ENCODE measurements at places on chromosomes 3 and 15.
A peak's percentile ranks its signal among the peaks of the same experiment; 100 is the strongest.

DNA sequence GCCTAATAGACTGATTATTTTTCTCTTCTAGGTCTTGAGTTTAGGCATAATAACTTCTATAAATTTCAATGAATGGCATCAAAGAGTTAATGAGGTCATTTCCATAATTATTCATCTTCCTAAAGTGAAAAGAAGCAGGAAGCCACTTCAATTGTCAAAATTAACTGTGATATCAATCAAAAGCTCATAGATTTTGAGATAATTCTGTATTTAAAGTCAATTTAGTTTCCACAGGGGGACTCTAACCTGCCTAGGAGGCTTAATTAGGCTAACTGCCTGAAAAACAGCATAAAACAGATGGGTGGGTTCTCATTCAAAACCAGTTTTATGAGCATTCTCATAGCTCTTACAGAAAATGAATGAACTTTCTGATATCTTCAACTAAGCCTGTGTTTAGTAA, 177.8 kb downstream of the OTOL1 start:
- DNase-seq, result no peak

- no peak for DNase-seq
These were observed 122.3 kb upstream of the MBNL1 start for GRCh38 chr3:152146461-152146860.

DNA sequence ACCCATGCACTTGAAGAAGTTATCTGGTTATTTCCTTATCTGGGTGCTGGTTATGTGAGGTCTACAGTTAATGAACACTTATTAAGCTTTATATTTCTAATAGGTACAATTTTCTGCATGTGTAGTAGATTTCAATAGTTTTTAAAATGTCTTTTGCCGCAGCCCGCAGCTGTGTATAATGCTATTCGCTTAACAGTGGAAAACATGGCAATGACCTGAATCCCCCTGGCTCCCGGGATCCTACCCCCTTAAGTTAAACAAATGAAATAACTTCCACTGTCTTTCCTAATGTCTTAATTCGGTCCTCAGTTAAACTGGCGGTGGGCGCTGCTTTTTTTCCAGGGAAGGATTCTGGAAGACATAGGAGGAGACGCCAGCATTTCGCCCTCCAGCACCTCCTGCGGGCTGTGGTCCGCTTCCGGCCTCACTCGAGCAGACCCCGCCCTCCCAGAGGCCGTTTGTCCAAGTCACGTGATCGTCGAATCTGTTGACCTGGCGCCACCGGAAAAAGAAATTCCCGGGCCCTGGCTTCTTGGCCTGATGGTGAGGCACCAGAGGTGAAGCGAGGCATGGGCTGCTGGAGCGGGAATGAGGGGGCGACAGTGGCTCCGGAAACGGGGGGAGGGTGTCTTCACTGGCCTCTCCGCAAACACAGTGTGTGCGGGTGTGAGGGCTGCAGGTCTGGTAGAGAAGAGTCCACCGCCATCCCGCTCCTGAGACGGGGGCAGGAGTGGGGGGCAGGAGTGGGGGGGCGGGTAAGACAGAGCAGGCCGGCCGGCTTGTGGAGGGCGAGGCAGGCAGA, 45.6 kb upstream of the CSPG4 start:
- DNase-seq, result peak; percentile 89

DNA sequence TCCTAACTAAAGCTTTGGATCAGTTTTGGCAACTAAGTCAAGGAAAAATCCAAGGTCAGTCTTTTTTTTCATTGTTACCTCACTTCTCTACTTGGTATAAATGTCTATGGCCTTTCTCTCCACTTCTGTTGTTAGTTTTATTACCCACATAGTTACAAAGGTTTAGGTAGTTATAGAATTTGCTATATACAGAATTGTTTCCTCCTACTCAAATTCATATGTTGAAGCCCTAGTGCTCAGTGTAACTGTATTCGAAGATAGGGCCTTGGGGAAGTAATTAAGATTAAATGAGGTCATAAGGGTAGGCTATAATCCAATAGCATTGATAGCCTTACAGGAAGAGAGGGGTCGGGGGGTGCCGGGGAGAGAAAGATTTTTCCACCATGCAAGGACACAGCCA, 19.7 kb upstream of the STIMATE start:
- DNase-seq, result no peak

GRCh38 chr3:108287146-108287545, 9.2 kb upstream of the HHLA2 start:
- DNase-seq, result no peak

- DNase-seq, result no peak
These were observed 52.5 kb downstream of the PIAS1 start for GRCh38 chr15:68106656-68107055.

- DNase-seq, result no peak
These were observed 37.2 kb upstream of the CPB1 start for GRCh38 chr3:148790370-148790769.

- no peak for DNase-seq
These were observed 20.5 kb downstream of the TRPM1 start for GRCh38 chr15:31081056-31081455.

GRCh38 chr3:23754215-23754614, 51.5 kb upstream of the UBE2E1 start:
- DNase-seq, result no peak

GRCh38 chr3:128950223-128950938, 43.5 kb downstream of the CFAP92 start:
- DNase-seq, result peak; percentile 15

DNA sequence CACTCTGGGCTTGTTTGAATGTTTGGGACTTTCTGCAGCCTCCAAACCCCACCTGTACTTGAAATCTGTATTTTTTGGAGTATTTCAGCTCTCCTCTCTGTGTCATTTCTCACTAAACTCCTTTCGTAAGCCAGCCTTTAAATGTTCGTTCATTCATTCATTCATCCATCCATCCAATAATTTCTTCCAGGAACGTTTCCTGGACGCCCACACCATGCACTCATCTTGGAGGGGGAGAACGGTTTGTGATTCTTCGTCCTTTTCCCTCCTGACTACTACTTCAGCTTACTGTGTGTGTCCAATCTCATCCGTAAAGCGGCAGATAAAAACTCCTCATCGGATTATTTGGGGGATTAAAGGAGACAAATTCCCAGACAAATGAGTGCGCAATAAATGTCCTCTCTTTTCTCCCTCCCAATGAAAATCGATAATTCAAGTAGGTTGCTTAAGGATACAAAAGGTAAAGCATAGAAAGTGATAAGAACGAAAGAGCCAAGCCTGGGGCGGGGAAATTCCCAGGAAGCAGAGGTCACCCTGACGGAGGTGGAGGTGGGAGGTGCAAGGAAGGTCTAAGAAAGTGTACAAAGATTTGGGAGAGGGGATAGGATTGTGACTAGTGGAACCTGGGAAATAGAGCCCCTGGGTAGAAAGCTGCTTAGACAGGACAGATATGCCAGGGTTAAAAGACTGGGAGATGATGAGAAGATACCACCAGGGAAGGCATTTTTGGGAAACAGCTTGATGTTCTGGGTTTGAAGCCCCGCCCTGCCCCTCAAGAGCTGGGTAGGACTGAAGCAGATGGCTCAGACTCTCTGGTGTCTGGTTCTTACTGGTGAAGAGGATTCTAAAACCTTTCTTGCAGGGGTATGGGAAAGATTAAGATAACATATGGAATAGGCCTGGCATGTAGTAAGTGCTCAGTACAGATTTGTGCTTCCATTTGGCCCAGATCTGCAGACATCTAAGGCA, 896 bp upstream of the KLHL25 start:
- DNase-seq, result peak; percentile 41

GRCh38 chr3:125437631-125438435, 62.7 kb upstream of the ZNF148 start:
- DNase-seq, result no peak

DNA sequence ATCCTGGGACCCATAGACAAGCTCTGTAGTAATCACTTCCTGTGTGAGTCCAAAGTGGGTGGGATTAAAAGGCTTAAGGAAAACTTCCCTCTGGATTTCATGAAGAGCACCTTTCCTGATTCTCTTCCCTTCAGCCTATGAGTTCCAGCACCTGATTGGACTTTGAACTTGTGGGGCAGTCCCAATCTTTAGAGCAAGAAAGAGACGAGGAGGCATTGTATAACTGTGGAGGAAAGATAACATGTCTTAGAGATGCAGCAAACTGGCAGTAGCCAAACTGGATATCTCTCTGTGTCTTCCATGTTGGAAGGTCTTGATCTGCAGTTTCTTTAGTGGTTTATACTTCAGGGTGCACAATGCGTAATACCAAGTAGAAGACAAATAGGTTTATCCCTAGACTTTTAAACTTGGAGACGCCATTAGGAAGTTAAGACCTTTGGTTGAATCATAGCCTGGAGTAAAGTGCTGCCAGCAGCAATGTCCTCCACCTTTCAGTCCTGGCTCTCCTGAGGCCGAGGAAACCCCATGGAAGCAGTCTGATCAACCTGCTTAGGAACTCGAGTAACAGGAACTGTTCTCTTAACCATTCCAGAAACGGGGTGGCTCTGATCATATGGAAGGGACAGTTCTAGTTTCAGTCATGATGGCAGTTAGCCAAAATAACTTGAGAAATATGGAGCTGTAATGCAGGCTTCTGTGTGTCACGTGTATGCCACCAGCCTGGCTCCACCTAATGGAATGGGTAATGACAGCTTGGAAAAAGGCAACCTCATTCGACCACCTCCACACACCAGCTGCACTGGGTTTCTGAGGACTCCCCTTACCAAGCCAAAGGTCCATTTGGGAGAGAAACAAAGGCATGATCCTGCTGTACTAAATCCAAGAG, 4.7 kb downstream of the EIF1B start:
- DNase-seq, result no peak

DNA sequence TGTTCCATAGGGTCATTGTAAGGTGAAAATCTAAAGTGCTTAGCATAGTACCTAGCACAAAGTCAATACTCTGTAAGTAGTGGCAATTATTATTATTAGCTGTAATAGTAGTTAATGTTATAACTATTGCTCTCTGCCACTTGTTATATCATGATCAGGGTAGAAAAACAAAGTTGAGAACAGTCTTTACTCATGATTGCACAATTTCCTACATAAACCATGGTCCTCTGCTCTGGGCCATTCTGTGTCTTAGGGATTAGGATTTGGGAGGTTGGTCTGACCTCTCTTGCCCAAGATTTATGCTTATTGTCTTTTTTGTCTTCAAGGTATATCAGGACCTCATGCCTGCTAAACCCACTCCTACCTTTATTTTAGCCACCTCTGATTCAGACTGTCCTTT, 4.3 kb upstream of the LRRC58 start:
- DNase-seq, result no peak

DNA sequence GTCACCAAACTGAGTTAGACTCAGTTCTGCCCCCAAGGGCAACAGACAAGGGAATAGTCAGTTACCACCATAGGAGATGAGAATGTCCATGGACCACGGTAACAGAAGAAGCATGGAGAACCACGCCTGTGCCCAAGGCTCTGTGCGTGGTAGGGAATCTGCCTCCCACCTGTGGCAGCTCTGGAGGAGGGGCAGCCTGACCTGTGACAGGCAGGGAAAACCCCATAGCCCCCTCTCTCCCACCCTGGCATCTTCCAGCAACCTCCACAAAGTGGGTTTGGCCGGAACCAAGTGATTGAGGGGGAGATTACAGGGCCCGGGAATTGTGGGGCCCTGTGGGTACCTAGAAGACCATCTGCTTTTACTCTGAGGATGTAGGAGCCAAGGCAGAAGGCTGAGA, 14.3 kb upstream of the LTF start:
- DNase-seq, result no peak

DNA sequence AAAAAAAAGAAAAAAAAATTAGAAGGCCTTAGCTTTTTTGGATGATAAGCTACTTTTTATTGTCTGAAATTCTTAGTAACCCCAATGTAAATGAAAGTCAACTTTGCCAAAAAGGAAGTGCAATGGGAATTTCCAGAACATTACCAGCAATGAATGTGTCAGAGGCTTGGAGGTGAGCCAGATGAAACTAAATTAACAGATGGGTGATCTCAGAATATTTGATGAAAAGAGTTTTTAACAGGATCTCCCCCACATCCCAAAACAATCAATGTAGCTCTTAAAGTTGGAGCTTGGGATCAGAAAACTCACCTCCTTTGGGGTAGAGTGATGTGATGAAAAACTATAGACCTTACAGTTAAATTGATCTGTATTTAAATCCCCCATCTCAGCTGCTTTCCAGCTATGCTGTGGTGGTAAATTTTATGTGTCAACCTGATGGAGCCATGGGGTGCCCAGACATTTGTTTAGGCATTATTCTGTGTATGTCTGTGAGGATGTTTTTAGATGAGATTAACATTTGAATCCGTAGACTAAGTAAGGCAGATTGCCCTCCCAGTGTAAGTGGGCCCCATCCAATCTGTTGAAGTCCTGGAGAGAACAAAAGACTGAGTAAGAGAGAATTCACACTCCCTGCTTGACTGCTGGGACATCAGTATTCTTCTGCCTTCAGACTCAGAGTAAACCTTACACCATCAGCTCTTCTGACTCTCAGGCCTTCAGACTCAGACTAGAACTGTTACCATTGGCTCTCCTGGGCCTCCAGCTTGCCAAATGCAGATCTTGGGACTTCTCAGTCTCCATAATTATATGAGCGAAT, 84.3 kb upstream of the TNFSF10 start:
- no peak for DNase-seq

DNA sequence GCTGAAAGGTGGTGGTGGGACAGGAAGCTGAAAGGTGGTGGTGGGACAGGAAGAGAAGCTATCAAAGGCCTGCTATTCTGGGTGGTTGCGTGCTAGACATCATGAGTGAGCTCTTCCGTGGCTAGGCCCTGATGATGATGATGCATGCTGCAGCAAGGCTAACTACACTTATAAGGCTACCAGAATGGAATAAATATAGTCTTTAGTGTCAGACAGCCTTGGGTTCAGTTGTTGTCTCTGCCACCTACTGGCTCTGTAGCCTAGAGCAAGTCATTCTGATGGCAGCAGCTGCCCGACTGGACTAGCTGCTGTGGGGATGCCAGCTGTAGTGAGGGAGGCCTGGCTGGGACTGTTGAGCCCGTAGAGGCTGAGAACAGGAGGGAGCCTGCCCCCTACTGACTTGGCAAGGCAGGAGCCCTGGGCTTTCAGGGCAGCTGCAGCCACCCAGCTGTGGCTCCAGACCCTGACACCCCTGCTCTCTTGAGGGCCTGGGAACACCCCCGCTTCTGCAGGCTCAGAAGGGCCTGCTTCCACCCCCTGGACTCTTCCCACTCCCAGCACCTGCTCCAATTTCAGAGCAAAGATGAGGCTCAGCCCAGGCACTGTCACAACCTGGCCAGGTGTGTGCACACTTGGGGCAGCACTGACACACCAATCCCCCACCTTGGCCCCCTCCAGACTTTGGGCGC, 21.4 kb upstream of the ZBED2 start:
- no peak for DNase-seq

DNA sequence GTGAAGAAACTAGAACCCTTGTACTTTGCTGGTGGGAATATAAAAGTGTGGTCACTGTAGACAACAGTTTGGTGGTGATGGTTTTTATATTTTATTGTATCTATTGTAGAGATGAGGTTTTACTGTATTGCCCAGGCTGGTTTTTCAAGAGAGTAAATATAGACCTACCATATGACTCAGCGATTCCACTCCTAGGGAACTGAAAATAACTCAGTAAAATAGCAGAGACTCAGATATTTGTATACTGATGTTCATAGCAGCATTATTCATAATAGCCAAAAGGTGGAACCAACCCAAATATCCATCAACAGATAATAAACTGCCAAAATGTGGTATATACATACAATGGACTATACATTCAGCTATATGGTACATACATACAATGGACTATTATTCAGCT, 68.8 kb upstream of the IL12A start:
- DNase-seq, result no peak
